ENCODE measurements at places on chromosomes 7 and 10. TPM values are rescaled to one million over a fixed set of nuclear protein-coding genes. Genes with fewer than 3 reads are reported as not detected.

GRCh38 chr10:133259602-133259989, 17.1 kb downstream of the ADAM8 start:
- no peak for DNase-seq
- no peaks in the 10 kb centered on the region for H3K36me3 ChIP-seq
- H3K4me3 ChIP-seq = no peak overlapping the region
- peaks cover 32% of the 10 kb centered on the region for H3K4me1 ChIP-seq
- H3K27me3 ChIP-seq = no peaks in the 10 kb centered on the region

- H3K4me1 ChIP-seq = no peaks in the 10 kb centered on the region
- H3K27me3 ChIP-seq = no peaks in the 10 kb centered on the region
- no peak for DNase-seq
Observed at GRCh38 chr7:22425361-22425760, 68.4 kb upstream of the RAPGEF5 start.

DNA sequence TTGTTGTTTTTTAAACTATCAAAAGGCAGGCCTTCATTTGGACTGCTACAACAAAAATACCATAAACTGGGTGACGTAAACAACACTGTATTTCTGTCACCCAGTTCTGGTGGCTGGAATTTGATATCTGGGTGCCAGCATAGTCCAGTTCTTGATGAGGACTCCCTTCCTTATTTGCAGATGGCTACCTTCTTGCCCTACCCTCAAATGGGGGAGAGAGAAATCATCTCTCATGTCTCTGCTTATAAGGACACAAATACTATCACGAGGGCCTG, 25.2 kb downstream of the ACTA2 start:
- peaks cover 3% of the 10 kb centered on the region for H3K4me1 ChIP-seq
- peak overlapping the region; percentile 47 for H3K27ac ChIP-seq

GRCh38 chr10:107159871-107160270, 4.6 kb downstream of the SORCS1 start:
- no peaks in the 10 kb centered on the region for H3K4me1 ChIP-seq
- no peaks in the 10 kb centered on the region for H3K27me3 ChIP-seq
- no peaks in the 10 kb centered on the region for H3K36me3 ChIP-seq
- no peak overlapping the region for H3K4me3 ChIP-seq
- no peak for DNase-seq
- no peak overlapping the region for H3K27ac ChIP-seq

- no peak overlapping the region for H3K4me3 ChIP-seq
- no peaks in the 10 kb centered on the region for H3K27me3 ChIP-seq
- no peaks in the 10 kb centered on the region for H3K4me1 ChIP-seq
- H3K27ac ChIP-seq = no peak overlapping the region
- H3K36me3 ChIP-seq = no peaks in the 10 kb centered on the region
- no peak for DNase-seq
Observed at GRCh38 chr7:44434201-44434600, 56.3 kb downstream of the NUDCD3 start.

DNA sequence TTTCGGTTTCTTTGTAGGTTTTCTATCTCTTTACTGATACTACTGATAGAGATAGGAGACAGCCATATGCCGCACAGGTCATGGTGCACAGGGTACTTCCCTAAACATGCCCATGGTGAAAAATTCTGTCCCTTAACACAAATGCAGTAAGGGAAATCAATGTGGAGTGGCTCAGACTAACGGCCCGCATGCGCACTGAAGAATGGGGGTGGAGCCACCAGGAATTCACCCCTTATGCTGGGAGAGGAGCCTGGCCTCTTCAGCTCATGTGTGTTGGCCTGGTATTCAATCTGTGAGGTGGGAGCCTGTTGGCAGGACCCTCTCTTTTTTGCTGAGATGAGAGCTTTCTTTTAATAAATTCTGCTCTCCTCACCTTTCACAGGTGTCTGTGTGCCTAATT, 8.4 kb upstream of the URGCP start:
- H3K4me1 ChIP-seq = no peaks in the 10 kb centered on the region
- H3K27me3 ChIP-seq = no peaks in the 10 kb centered on the region
- H3K36me3 ChIP-seq = no peaks in the 10 kb centered on the region
- H3K4me3 ChIP-seq = no peak overlapping the region

DNA sequence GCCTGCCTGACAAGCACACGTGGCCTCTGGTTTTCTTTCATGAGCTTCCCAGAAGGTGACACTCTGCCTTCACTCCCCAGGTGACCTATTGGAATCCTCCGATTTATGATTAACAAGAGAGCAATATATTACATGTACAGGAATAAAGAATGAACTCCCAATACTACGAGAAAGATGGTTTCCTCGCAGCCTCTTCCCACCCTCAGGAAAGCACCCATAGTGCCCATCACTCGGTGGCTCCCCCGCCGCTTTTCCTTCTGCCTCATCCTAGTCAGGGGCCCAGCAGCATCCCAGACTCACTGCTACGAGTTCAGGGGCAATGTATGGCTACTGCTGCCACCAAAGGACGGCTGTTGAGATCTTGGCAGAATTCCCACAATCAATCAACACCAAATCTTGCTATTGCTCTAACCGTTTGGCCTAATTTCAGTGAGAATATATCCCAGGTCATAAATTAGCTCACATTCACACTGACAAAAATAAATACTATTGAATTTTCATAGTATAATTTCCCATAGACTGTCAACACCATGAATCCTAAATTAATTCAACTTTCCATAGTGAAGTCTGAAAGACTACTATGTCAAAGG, 196.3 kb downstream of the TNS3 start:
- no peak overlapping the region for H3K27ac ChIP-seq
- H3K4me1 ChIP-seq = peaks cover 6% of the 10 kb centered on the region
- no peak overlapping the region for H3K4me3 ChIP-seq
- no peaks in the 10 kb centered on the region for H3K27me3 ChIP-seq
- no peak for DNase-seq

GRCh38 chr7:116854132-116854531, 8.3 kb upstream of the CAPZA2 start:
- H3K4me1 ChIP-seq = no peaks in the 10 kb centered on the region
- H3K4me3 ChIP-seq = no peak overlapping the region
- no peaks in the 10 kb centered on the region for H3K36me3 ChIP-seq
- H3K27me3 ChIP-seq = no peaks in the 10 kb centered on the region

DNA sequence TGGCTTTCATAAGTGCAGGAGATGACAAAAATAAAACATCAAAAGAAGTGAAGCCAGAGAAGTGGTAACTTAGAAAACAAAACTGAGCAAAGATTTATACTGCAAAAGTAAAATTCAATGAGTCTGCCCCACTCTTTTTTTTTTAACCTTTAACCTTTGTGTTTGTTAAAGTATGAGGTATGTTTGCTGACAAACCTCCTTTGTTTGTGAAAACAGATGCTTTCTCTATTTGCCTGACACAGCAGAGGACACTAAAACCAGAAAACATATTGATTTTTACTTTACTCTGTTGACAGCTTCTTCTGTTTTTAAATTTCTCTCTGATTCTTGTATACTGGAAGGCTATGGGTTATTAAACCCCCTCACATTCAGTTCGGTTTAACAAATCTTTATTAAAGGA, 57.6 kb downstream of the SGMS1 start:
- H3K27ac ChIP-seq = no peak overlapping the region
- no peaks in the 10 kb centered on the region for H3K27me3 ChIP-seq
- no peak for DNase-seq
- no peaks in the 10 kb centered on the region for H3K36me3 ChIP-seq
- H3K4me1 ChIP-seq = peaks cover 13% of the 10 kb centered on the region

DNA sequence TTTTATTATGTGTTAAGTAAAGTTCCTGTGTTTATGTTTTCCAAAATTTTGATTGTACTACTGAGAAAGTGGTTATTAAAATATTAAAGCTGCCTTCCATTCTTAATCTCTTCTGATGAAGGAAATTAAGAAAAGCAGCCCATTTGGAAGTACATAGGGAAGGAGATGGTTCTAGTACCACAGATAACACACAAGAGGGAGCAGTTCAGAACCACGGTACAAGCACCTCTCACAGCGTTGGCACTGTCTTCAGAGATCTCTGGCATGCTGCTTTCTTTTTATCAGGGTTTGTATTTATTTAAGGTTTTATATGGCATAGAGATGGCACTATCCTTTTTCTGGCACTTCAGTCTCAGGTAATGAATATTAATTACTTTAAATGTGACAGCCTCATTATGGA, 111.6 kb downstream of the PHTF2 start:
- no peaks in the 10 kb centered on the region for H3K4me1 ChIP-seq
- no peak overlapping the region for H3K27ac ChIP-seq
- no peaks in the 10 kb centered on the region for H3K36me3 ChIP-seq
- DNase-seq = no peak
- H3K27me3 ChIP-seq = no peaks in the 10 kb centered on the region
- H3K4me3 ChIP-seq = no peak overlapping the region

GRCh38 chr10:47019155-47020145, 108.2 kb downstream of the PTPN20 start:
- DNase-seq = no peak
- H3K4me3 ChIP-seq = no peak overlapping the region
- H3K27me3 ChIP-seq = no peaks in the 10 kb centered on the region
- no peaks in the 10 kb centered on the region for H3K36me3 ChIP-seq
- no peaks in the 10 kb centered on the region for H3K4me1 ChIP-seq

- H3K27me3 ChIP-seq = no peaks in the 10 kb centered on the region
- H3K4me1 ChIP-seq = no peaks in the 10 kb centered on the region
- H3K4me3 ChIP-seq = no peak overlapping the region
- peak; percentile 82 for DNase-seq
- H3K36me3 ChIP-seq = no peaks in the 10 kb centered on the region
Observed at GRCh38 chr10:23065181-23065948, 30.0 kb upstream of the MSRB2 start.

DNA sequence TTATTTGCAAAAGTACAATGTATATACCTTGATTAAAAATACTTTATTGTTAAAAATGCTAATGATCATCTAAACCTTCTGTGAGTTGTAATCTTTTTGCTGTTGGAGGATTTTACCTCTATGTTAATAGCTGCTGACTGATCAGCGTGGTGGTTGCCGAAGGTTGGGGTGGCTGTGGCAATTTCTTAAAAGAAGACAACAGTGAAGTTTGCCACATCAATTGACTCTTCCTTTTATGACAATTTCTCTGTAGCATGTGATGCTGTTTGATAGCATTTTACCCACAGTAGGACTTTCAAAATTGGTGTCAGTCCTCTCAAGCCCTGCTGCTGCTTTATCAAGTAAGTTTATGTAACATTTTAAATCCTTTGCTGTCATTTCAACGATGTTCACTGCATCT, 16.9 kb upstream of the ENTPD1 start:
- DNase-seq = no peak
- H3K27me3 ChIP-seq = no peaks in the 10 kb centered on the region
- no peak overlapping the region for H3K4me3 ChIP-seq
- no peaks in the 10 kb centered on the region for H3K36me3 ChIP-seq
- no peak overlapping the region for H3K27ac ChIP-seq

GRCh38 chr10:79381804-79382221, 34.5 kb downstream of the PPIF start:
- H3K36me3 ChIP-seq = no peaks in the 10 kb centered on the region
- no peak overlapping the region for H3K4me3 ChIP-seq
- no peaks in the 10 kb centered on the region for H3K27me3 ChIP-seq
- H3K27ac ChIP-seq = peak overlapping the region; percentile 24
- H3K4me1 ChIP-seq = peaks cover 35% of the 10 kb centered on the region

DNA sequence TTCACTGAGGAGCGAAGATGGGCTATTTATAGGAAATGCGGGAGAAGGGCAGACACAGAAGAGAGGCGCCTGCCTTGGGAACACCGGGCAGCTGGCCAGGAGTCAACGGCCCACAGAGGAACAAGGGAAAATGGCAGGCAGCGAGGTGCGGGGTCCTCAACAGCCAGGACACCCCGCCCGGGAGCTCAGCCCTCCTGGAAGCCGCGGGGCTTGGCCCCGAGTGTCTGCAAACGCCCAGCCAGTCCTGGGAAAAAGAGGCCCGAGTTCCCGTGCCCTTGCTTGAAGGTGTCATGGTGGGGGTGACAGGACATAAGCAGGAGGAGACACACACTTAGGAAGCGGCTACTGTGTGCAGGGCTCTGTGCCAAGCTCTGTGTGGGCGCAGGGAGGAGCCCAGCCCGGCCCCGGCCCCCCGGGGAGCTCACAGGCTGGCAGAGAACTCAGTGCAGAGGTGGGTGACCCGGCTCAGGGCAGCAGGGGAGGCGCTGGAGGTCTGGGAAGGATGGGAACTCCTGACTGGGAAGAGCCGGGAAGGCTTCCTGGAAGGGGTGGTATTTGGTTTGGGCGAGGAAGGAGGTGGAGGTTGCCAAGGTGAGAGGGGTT, 79.9 kb downstream of the ELFN1 start:
- H3K4me3 ChIP-seq = no peak overlapping the region
- no peaks in the 10 kb centered on the region for H3K27me3 ChIP-seq
- H3K27ac ChIP-seq = no peak overlapping the region
- H3K4me1 ChIP-seq = peaks cover 15% of the 10 kb centered on the region
- no peaks in the 10 kb centered on the region for H3K36me3 ChIP-seq

DNA sequence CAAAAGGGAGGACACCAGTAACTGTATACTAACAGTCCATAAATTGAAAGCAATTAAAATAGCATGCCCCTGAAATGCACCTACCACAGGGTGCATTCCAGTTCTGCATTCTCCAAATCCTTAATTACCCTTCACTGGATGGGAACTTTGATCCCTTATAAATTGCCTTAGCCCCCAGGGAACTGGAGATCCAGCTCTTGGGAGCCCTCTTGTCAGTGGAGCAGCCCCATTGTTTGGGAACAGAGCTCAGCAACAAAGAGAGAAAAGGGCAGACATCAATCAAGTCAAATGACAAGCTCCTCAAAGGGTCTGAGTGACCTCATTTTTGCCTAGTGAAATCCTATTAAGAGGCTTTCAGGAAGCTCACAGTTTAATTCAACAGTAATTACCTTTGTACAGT, 472.6 kb downstream of the XPNPEP1 start:
- no peak overlapping the region for H3K27ac ChIP-seq
- no peak for DNase-seq
- no peaks in the 10 kb centered on the region for H3K4me1 ChIP-seq
- no peaks in the 10 kb centered on the region for H3K27me3 ChIP-seq
- H3K36me3 ChIP-seq = no peaks in the 10 kb centered on the region

GRCh38 chr7:44313621-44314031, 11.8 kb downstream of the CAMK2B start:
- no peak overlapping the region for H3K27ac ChIP-seq
- no peaks in the 10 kb centered on the region for H3K27me3 ChIP-seq
- H3K36me3 ChIP-seq = no peaks in the 10 kb centered on the region
- no peaks in the 10 kb centered on the region for H3K4me1 ChIP-seq

DNA sequence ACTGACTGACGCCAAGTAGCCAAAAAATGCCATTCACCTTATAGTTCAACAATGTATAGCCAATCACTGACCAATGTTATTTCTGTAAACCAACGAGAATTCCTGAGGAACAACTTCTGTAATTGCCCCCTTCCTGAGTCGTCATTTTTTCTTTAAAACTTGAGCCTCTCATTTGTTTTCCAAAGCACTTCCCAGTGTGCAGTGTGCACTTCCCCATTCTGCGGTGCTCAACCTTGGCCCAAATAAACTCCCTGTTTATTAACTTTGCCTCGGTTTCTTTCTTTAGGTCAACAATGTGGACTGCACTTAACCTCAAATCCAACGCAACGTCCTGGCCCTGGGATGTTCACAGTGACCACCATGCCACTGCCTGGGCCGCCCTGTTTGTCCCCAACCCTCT, 15.1 kb downstream of the PKD1L1 start:
- H3K27ac ChIP-seq = no peak overlapping the region
- peaks cover 5% of the 10 kb centered on the region for H3K4me1 ChIP-seq
- no peaks in the 10 kb centered on the region for H3K27me3 ChIP-seq
- no peaks in the 10 kb centered on the region for H3K36me3 ChIP-seq
- DNase-seq = no peak

GRCh38 chr10:26367771-26368170, 70.4 kb upstream of the APBB1IP start:
- H3K4me3 ChIP-seq = no peak overlapping the region
- no peak for DNase-seq
- no peaks in the 10 kb centered on the region for H3K27me3 ChIP-seq
- no peak overlapping the region for H3K27ac ChIP-seq
- H3K4me1 ChIP-seq = no peaks in the 10 kb centered on the region

Gene CRYGN
- 0.44 TPM for polyA plus RNA-seq

Gene OR6V1
- polyA plus RNA-seq = not detected

Gene SLC35G1
- polyA plus RNA-seq = 13.9 TPM

Gene DGKB
- 0.17 TPM for polyA plus RNA-seq

Gene HECW1
- polyA plus RNA-seq = 14.5 TPM

Gene BAIAP2L1
- polyA plus RNA-seq = 24.2 TPM

All from testis (tissue), 5 donors.